Pancreas (tissue), 10 donors: ENCODE measurements at places on chromosomes 1 and 21. TPM values are rescaled to one million over a fixed set of nuclear protein-coding genes. Genes with fewer than 3 reads are reported as not detected.

GRCh38 chr1:212712451-212713303, 13.0 kb upstream of the BATF3 start:
- DNase-seq = no peak

GRCh38 chr1:16978567-16979474, 1.6 kb downstream of the MFAP2 start:
- DNase-seq = no peak

- no peak for DNase-seq
These were observed 596 bp downstream of the ITGB2 start for GRCh38 chr21:44919913-44920693.

DNA sequence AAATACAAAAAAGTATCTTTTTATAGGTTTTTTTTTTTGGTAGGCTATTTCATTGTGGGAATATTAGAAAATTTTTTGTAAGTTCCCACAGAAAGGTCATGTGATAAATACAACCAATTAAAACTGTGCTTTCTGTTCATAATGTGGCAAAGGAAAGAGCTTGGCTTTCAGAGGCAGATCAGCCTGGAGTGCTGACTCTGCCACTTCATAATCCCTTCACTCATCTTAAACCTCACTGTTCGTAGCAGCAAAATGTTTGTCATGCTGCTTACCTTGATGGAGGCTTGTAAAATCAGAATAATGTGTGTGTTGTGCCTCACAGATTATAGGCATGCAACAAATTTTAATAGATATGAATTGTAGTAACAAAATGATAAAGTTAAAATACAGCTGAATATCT, 176.8 kb downstream of the ZP4 start:
- no peak for DNase-seq

IQCC gene
- 1.3 TPM for total RNA-seq

TMPRSS15 gene
- not detected for total RNA-seq

PLEKHN1 gene
- 1.3 TPM for total RNA-seq
